ENCODE measurements at places on chromosomes 2 and 18. TPM values are rescaled to one million over a fixed set of nuclear protein-coding genes. Genes with fewer than 3 reads are reported as not detected.

DNA sequence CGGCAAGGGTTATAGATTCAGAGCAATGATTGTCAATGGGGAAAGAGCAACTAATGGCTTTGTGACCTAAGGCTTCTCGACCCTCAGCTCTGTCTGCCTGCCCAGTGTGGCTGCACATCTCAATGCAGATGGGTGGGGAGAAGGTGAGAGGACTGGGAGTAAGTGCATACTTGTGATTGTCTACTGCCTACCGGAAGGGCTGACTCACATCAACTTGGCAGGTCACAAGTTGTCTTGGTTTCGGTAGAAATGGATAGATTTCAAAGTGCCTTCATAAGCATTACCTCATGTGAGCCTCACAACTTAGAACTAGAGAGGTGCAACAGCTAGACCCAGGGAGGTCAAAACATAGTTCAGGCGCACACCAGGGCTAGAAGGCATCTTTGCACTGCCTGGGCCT lies 29.4 kb downstream of the STAT1 start:
- DNase-seq: peak; percentile 83

- peak; percentile 91 for DNase-seq
Observed at GRCh38 chr2:200756618-200757321, 54.9 kb upstream of the BZW1 start.

DNA sequence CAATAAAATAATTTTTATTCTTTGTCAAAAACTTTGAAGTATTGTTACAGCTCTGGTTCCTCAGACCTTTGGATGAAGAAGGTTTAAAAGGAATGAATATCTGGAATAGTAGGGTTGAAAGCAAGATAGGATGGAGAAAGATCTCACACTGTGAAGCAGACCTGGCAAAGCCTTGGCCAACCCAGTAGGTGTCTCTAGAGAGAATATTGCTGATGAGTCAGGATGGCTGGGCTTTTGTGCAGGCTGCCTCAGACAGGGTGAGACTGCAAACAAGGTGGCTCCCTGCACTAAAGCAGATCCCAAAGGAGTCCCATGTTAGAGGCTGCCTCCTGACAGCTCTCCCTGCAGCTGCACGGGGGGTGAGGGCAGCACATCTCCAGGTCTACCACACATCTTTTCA lies 226.0 kb upstream of the ITGA4 start:
- peak; percentile 7 for DNase-seq

GRCh38 chr18:1408376-1408775 lies 503.7 kb downstream of the ADCYAP1 start:
- no peak for DNase-seq

GRCh38 chr2:149420053-149420963 lies 89.9 kb downstream of the LYPD6 start:
- no peak for DNase-seq

Gene KRTCAP3
- total RNA-seq: not detected

Gene DNER
- total RNA-seq: 0.65 TPM

Gene CDH19
- total RNA-seq: not detected

DNA sequence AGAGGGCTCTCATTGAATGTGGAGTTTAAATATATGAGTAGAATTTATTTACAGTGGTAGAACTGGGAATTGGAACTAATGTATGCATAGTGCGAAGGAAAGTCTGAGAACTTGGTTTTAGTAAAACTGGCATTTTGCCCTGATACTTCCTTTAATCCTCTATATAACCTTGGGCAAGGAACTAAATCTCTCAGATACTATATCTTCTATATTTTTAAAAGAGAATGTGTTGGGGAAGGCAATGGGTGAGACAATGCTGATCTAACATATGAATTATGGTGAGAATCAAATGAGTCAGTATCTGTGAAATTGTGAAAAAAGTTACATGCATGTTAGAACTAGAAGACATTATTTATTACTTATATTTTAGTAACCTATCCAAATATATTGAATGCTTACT lies 2109.4 kb upstream of the PIK3C3 start:
- DNase-seq: no peak

Gene GREB1
- not detected for total RNA-seq

Gene ITGA4
- total RNA-seq: 33.3 TPM

Gene YES1
- total RNA-seq: 91.6 TPM

DNA sequence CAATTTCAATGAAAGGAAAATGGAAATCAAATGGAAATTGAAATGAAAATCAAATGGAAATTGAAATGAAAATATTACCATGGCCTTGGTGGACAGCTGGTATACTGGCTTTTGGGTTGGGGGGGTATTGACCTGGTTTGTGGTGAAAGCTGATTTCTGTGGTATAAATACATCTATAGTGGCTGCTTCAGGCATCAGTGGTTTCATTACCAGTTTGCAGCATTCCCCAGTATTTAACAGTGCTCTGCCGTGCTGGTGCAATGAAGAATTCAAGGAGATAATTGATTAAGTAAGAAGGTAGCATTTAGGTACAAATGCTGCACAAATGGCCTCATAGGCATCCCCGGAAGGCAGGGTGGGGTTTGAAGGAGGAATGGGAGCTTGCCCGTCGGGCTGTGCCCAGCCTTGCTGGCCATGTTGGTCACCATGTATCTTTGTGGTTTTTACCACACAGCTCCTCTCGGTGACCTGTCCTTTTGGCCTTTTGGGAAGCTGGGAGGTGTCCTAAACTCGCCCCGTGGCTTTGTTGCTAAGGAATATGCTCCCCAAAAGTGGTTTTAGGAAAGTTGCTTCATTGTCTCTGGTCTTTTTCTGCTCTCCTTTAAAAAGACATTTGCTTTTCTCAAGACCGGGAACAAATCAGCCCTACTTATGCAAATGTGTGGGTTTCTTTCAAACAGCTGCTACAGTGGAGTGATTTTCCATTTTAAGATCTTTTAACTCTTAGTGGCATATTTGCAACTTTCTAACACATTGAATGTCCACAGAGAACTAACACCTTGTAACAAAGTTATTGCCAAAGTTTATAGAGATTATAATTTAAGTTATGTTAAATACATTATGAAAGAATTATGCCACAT lies 28.6 kb downstream of the SNTG2 start:
- DNase-seq: no peak

- peak; percentile 1 for DNase-seq
Observed at GRCh38 chr2:193703411-193703810, 1508.7 kb upstream of the TMEFF2 start.

DNA sequence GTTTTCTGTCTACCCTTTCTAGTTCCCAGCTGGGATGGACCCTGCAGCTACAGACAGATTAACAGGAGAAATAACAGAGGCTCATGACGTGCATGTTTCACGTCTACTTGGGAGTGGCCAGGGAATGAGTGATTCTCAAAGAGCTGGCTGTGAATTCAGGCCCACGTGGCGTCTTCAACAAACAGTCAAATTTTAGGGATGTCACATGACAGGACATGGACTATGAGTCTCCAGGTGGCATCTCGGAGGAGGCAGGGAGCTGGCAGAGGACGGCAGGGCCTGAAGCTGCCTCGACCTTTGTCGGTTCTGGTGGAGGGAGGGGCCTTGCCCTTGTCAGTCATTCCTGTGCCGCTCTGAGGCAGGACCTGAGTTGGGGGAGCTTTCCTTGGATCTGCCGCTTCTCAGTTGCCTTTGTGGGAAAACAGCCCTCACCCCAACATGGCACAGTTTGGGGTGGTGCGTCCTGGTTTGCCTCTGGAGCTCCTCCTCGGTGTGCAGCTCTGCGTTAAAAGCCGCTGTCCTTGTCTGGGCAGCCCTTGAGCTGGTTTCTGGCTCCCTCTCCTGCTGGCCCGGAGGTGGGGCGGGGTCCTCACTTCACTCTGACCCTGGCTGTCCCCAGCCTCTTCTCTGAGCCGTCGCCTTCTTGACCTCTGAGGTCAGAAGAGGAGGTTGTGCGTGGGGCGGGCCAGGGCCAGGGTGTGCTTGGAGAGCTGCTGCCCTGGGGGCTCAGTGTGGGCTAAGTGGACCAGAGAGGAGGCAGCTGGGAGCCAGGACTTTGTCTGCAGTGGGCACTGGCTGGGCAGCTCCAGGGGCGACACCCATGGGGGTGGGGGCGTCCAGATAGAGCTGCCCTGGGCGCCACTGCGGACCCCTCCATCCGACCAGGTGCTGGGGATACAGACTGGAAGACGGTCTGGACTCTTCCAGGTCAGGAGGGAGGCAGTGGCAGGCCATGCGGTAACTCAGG lies 12.1 kb upstream of the GAL3ST2 start:
- no peak for DNase-seq

Measured in GM23248 (cell line).